ENCODE measurements at places on chromosomes 4 and X. TPM values are rescaled to one million over a fixed set of nuclear protein-coding genes. Genes with fewer than 3 reads are reported as not detected.

Gene ALAS2
- not detected for polyA plus RNA-seq

Gene ENOPH1
- 26.4 TPM for polyA plus RNA-seq

Gene TRPC5OS
- polyA plus RNA-seq, result not detected

Gene TCP11X2
- polyA plus RNA-seq, result not detected

Gene PRRG3
- polyA plus RNA-seq, result not detected

Gene RXFP1
- polyA plus RNA-seq, result not detected

Gene ATP2B3
- 0.26 TPM for polyA plus RNA-seq

Gene LANCL3
- 2.8 TPM for polyA plus RNA-seq

Gene IQSEC2
- 19.9 TPM for polyA plus RNA-seq

Gene CFI
- 1.2 TPM for polyA plus RNA-seq

Gene EVC2
- 0.60 TPM for polyA plus RNA-seq

Gene SSX4B
- polyA plus RNA-seq, result not detected

Gene JCHAIN
- polyA plus RNA-seq, result 88.9 TPM

Gene EGF
- 0.46 TPM for polyA plus RNA-seq

Gene PROM1
- 29.1 TPM for polyA plus RNA-seq

Gene BDH2
- 31.7 TPM for polyA plus RNA-seq

Gene PCDH10
- polyA plus RNA-seq, result 0.34 TPM

Gene MAGEA8
- not detected for polyA plus RNA-seq

Gene ATP1B4
- not detected for polyA plus RNA-seq

Gene FRG1
- 34.9 TPM for polyA plus RNA-seq

Gene VEGFC
- polyA plus RNA-seq, result 3.1 TPM

Gene CCDC110
- polyA plus RNA-seq, result 0.69 TPM

Gene RUFY3
- 11.3 TPM for polyA plus RNA-seq

Gene PABPC5
- not detected for polyA plus RNA-seq

Gene KLB
- 0.55 TPM for polyA plus RNA-seq

Gene CLNK
- not detected for polyA plus RNA-seq

Gene SOX3
- polyA plus RNA-seq, result not detected

Gene TRIML1
- not detected for polyA plus RNA-seq

Gene UCP1
- polyA plus RNA-seq, result not detected

Gene RHOXF1
- polyA plus RNA-seq, result not detected

Gene SPARCL1
- 145 TPM for polyA plus RNA-seq

Gene GABRG1
- not detected for polyA plus RNA-seq

Gene MAGED4
- 0.60 TPM for polyA plus RNA-seq

Gene RAB33A
- polyA plus RNA-seq, result not detected

Gene PRSS12
- 16.1 TPM for polyA plus RNA-seq

Gene FDCSP
- polyA plus RNA-seq, result not detected

Gene PDGFRA
- 25.1 TPM for polyA plus RNA-seq

Gene DOK7
- not detected for polyA plus RNA-seq

Gene TMEM164
- polyA plus RNA-seq, result 13.9 TPM

Gene SSX4
- polyA plus RNA-seq, result not detected

Gene DCAF4L1
- polyA plus RNA-seq, result not detected
